Umbilical cord (tissue), 2 donors: ENCODE measurements at places on chromosomes 12 and 14.

- DNase-seq = no peak
Observed at GRCh38 chr12:75917083-75917482, 114.5 kb downstream of the PHLDA1 start.

DNA sequence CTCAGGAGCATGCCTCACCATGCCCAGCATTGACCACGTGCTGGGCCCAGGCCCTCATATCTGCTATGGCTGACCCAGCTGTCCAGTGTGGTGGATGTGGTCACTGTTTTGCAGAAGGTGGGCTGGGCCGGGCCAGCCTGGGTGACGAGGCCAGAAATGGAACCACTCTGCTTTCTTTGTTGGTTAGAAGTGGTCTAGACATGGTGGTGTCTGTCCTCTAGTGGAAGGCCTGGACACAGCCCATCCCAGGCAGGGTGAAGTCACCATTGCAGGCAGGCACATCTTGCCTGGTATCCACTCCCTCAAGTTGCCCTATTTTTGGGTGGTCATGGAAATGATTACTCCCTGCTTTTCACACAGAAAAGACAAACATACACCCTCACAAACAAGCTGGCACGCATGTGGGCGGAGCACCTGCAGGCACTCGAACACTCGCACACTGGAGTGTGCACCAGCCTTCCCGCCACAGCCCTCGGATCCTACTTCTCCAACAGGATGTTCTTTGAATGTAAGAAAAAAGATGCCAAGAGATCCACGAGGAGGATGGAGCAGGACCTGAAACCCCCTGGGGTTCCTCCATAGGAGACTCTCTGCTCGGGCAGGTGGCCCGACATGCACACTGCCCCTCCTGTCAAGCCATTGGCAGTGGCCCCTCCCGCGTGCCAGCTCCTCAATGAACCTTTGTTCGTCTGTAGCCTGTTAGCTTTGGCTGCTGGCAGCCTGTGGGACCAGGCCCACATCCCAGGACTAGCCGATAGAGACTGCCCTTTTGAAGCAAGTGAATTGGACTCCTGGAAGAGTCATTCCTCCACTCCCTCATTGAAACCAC lies 38.4 kb downstream of the MLXIP start:
- DNase-seq = no peak

GRCh38 chr12:12779529-12779928 lies 5.9 kb upstream of the APOLD1 start:
- no peak for DNase-seq

DNA sequence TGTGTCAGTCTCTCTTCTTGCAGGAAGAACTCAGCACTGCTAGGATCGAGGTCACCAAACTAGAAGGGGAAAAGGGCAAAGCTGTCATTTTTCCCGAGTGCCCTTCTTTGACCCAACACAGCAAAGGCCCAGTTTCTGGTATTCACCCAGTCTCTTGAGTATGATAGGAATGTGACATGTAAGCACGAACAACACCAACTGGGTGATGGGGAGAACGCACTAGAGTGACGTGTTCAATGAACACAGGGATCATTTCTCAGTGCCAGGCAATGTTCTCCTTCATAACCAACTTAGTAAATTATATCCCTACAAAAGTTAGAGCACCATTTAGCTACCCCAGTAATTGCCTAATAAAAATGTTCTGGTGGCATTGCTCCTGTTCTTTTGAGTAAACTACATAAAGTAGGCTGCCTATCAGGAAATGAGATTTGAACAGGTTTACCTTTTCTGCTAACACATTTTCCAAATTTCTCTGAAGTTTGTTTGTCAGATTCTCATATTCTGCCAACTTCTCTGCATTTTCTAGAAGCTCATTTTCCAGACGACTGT lies 64.5 kb downstream of the NIN start:
- DNase-seq = no peak

GRCh38 chr14:104659764-104660523 lies 29.5 kb upstream of the INF2 start:
- no peak for DNase-seq

DNA sequence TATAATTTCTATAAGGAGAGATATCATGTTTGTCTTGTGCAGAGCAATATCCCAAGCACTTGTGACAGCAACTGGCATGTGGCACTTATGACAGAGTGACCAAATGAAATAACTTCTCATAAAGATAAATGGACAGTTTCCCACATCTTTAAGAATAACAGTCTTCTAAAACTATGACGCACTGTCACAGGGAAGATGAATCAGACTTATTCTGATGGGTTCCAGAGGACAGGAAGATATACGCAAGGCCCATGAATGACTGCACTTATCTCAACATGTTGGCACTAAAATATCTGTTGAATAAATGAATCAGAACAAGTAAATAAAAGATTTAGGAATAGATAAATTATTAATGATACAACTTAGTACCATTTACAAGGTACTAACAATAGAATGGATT lies 465.8 kb upstream of the SYT1 start:
- peak; percentile 14 for DNase-seq

DNA sequence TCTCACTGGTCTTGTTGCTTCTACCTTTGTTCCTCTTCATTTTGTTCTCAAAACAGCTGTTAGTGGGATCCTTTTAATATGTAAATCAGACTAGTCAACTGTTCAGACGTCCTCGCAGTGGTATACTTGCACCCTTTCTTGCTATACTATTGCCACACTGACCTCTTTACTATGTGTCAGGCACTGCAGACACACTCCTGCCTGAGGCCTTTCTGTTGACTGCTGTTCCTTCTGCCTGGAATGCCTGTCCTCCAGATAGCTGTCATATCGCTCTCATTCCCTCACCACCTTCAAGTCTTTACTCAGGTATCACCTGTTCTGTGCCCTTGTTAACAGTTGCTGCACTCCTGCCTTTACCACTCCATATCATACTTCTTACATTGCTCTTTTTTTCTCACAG lies 90.0 kb upstream of the TMEM263 start:
- DNase-seq = no peak

- no peak for DNase-seq
Observed at GRCh38 chr12:66848967-66849366, 170.1 kb upstream of the GRIP1 start.

DNA sequence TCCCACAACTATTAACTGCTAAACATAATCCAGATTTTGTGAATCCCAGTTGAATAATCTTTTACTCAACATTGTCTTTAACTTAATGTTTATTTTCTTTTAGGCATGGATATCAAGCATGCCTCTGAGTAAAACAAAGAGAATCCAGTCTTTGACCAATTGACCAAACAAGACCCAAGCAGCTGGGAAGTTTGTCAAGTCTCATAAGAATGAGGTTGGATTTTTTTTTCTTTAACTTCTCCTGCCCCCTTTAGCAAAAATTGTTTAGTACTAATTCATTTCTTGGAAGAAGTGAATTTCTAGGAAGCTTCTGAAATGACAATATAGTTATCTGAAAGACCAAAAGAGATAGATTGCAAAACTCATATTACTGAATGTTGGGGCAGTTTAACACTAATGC lies 89.9 kb downstream of the OTOGL start:
- DNase-seq = no peak

DNA sequence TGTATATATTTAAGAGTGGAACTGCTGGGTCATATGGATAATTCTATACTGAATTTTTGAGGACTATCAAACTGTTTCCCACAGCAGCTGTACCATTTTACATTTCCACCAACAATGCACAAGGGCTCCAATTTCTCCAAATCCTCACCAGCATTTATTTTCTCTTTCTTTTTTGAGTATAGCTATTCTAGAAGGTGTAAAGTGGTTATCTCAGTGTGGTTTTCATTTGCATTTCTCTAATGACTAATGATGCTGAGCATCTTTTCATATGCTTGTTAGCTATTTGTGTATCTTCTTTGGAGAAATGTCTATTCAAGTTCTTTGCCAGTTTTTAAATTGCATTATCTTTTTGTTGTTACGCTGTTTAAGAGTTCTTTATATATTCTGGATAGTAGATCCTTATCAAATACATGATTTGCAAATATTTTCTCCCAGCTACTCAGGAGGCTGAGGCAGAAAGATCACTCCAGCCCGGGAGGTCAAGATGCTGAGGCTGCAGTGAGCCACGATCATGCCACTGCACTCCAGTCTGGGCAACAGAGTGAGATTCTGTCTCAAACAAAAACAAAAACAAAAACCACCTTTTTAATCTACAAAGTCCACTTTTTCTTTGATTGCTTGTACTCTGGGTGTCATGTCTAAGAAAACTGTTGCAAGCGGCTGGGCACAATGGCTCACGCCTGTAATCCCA lies 32.8 kb downstream of the GTF2A1 start:
- no peak for DNase-seq

DNA sequence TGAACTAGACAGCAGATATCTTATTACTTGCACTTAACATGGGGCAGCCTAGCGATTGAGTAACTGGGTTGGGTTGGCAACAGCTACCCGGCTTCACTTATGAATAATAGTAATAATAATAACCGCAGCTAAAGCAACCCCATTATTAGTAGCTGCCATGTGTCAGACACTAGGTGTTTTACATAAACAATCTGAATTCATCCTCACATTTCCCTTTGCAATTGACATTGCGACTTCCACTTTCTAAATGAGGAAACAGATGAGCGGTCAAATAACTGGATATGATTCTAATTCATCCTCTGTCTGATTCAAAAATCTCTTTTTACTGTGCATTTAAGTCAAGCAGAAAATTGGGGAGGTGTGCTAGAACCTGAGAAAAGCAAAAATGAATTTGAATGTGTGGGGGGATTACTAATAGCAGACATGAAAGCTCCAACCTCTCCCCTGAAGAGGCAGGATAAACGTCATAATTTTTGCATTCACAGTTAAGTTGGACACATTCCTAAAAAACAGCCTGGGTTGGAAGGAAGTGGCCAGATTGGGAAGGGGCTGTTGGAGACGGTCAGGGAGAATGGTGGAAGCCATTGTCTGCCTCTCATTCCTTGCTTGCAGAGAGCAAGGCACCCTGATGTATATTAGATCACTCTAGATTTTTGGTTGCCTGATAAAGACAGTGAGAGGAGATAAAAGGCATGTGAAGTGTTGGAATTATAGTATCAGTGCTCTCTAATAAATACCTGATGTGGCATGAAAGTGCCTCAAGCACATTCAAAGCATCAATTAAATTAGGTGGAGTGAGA lies 13.1 kb downstream of the EMP1 start:
- DNase-seq = no peak

GRCh38 chr12:3275171-3276041 lies 198.2 kb downstream of the TSPAN9 start:
- peak; percentile 67 for DNase-seq

DNA sequence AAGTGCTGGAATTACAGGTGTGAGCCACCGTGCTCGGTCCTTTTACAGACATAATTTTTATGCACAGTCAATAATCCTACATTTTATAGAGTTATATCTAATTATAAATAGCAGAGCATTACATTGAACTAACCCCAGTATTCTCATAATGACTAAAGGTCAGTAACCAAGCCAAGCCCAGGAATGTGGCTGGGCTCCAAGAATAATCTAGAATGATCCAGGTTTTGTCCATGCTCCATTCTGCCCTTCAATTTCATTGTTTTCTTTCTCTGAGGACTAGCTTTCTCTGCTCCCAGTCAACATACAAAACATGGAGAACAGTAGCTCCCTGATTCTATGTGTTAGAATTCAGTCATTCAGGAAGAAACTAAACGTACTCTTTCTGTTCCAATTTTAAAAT lies 92.1 kb upstream of the KRR1 start:
- DNase-seq = no peak

DNA sequence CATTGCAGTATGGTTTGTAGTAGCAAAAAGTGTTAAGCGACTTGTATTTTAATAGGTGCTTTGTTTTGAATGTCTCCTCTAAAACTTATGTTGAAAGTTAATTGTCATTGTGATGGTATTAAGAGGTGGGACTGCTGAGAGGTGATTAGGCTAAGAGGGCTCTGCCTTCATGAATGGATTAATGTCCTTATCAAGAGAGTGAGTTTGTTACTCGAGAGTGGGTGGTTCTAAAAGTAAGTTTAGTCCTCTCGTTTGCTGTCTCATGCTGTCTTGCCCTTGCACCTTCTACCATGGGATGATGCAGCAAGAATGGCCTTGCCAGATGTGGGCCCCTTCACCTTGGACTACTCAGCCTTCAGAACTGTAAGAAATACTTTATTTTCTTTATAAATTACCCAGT lies 17.4 kb downstream of the ZDHHC17 start:
- no peak for DNase-seq
